ENCODE measurements at places on chromosomes 12 and 14. TPM values are rescaled to one million over a fixed set of nuclear protein-coding genes. Genes with fewer than 3 reads are reported as not detected.

DNA sequence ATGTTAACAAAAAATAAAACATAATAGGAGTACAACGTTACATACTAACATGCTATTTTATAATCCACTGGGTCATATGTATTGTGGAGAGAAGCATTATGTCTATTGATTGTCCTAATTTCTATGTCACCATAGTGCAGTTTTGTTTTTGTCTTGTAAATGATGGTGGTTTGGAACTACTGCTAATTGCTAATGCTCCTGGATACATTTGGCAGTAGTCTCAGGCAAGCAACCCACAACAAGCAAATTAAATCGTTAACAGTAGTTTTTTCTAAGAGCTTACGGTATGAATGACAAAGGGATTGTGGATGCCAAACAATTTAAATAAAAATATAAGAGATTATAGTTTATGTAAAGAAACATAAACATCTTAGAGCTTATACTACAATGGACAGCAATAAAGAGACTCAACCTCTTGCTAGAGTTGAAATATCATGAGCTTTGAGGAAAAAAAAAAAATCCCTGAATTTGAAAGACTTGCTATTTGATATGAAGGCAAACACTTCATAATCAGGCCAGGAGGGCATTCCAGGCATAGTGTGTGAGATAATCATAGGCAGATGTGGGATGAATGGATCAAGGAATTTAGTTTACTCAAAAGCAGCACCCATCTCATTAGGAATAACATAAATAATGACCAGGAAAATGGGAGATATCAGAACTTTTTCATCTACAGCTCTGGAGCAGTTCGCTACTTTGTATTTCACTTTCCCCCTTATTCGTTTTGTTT lies 181.3 kb downstream of the CCDC59 start:
- no peak for DNase-seq

GRCh38 chr14:99575043-99576023 lies 28.7 kb downstream of the CCDC85C start:
- DNase-seq: peak; percentile 92

GRCh38 chr14:63713764-63714163 lies 14.1 kb downstream of the SGPP1 start:
- DNase-seq: peak; percentile 76

GRCh38 chr14:100618763-100619320 lies 31.6 kb upstream of the BEGAIN start:
- DNase-seq: no peak

DNA sequence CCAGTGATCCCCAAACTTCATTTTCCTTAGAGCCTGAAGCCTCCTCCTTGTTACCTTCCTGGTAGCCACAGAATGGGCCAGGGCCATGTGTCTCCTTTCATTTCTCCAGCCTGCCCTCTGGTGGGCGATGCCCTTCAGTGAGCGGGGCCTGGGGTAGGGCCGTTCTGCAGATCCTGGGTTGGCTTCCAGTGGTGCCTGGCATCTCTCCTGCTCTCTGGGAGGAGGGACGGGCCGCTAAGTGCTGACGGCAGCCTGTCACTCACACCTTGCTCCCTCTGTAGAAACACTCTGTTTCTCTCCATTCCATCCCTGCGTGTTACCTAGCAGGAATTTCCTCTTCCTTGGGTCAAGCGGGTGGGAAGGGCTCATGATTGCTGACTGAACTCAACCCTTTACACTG lies 232.1 kb downstream of the CACNA1C start:
- peak; percentile 59 for DNase-seq

GRCh38 chr12:123591702-123592481 lies 7.5 kb downstream of the TMED2 start:
- no peak for DNase-seq

DNA sequence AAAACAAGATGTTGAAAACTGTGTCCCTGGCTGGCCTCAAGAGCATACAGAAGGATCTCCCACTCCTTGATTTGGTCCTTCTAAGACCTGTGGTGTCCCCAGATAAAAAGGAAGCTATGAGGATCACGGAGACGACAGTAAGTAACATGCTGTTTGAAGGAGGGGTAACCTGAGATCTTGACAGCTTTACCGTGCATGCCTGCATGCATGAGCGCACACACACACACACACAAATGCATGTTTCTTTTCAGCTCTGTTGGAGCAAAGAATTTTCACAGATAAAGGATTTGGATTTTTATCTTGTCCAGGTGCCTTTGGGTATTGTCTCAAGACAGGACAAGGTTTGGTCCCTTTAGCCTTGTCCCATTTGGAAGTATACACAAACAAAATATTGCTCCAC lies 411.6 kb upstream of the CCDC196 start:
- DNase-seq: no peak

DNA sequence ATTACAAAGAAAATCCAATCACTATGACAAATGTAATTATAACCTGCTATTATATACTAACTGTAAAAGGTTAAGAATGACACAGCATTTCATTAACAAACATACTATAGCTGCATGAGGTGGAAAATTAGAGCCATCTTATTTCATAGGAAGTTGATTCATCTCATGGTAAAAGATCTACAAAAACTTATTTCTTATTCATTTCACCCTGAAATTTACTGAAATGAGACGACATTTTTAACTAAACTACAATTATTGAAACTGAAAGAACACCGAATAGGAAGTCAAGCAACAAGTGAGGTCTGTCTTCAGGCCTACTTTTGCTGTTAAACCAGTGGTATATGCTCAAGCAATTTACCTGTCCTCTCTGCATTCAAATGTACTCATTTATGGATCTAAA lies 87.2 kb downstream of the CEP83 start:
- no peak for DNase-seq

GRCh38 chr12:990661-991349 lies at the start of gene ERC1:
TSS of gene ERC1 (plus strand) at chr12:991223. CDS start at chr12:1027904, 36,681 bp downstream.
- peak; percentile 73 for DNase-seq

Gene SYNDIG1L
- total RNA-seq: not detected

- DNase-seq: peak; percentile 22
Observed at GRCh38 chr14:63375769-63376168, 57.0 kb upstream of the GPHB5 start.

- DNase-seq: no peak
Observed at GRCh38 chr14:24437020-24437735, 5.4 kb downstream of the SDR39U1 start.

- DNase-seq: no peak
Observed at GRCh38 chr12:133236556-133236955, 879 bp upstream of the ANHX start.

DNA sequence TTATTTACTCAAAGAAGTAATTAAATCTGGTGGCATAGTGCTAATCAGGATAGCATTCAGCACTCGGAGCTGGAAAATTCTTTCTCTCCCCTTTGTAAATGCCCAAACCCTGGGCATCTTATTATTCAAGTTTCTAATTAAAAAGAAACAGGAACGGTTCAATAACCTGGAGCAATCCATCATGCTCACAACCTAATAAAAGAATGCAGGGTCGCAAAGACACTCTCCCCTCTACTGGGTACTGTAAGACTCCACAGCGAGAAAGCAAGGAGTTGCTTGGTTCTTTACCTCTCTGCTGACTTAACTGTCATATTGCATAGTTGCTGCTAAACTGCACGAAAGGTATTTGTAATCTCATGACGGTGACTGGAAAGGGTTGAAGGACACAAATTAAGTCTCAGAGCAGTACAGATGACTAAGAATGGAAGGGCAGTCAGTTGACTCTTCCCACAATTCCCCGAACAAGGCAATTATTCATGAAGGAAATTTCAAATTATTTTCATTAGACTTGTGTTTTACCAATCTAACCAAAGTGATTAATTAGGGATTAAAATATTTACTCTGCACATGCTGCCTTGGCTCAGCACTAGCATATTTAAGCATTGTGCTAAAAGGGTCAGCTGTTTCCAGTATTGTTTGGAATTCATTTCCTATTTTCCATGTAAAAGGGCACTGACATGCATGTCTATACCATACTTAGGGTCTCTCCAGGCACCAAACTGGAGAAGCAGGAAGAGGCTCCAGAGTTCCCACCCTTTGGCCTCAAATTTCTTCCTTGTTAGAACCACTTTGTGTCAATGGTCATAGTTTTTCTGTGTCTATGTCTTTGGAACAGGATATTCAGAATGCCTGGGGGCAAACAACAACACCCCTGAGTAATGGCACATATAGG lies 182.2 kb downstream of the EXOC5 start:
- no peak for DNase-seq

Gene CCDC177
- total RNA-seq: not detected

- DNase-seq: no peak
Observed at GRCh38 chr12:93191956-93192355, 185.8 kb upstream of the NUDT4 start.

DNA sequence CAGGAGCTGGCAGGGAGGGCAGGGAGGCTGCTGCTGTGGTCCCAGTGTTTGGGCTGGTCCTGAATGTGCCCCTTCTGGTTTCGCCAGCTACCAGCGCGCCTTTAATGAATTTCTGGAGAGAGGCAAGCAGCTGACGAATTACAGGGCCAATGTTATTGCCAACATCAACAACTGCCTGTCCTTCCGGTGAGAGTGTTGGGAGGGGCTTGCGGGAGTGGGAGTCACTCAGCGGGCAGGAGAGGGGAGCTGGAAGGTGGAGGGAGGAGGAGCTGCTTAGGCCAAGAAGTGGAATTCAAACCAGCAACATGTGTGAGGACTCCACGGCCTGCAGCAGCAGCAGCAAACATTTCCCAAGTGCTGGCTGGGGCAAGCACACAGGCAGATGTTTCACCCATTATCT lies 7.7 kb downstream of the TNFAIP2 start:
- DNase-seq: peak; percentile 65

GRCh38 chr12:80567401-80567800 lies 123.4 kb downstream of the PTPRQ start:
- DNase-seq: no peak

Gene CLEC4D
- not detected for total RNA-seq

Gene INTS13
- 61.8 TPM for total RNA-seq

- DNase-seq: no peak
Observed at GRCh38 chr12:12480074-12480473, 82.6 kb downstream of the DUSP16 start.

Gene CRIP2
- 109 TPM for total RNA-seq

GRCh38 chr14:73759183-73759713 lies 45.1 kb upstream of the PNMA1 start:
- DNase-seq: peak; percentile 56

Gene SPRING1
- 33.4 TPM for total RNA-seq

DNA sequence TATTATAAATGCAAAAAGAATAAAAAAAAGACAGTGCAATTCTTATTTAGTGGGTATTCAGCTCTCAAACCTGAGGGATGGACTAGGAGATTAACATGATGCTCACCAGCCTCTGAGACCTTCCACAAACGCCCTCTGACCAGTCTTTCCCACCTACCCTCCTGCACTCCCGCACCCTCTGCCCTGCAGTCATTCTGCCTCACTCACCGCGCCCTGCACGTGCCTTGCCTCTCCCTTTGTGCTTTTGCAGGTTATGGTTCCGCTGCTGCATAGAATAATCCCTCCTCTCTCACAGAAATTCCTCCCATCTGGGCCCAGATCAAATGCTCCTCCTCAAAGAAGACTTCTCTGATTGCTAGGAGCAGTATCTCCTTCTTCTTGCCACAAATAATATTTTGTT lies 28.5 kb upstream of the TMCC3 start:
- no peak for DNase-seq

GRCh38 chr12:104132351-104132956 lies 5.6 kb downstream of the NFYB start:
- no peak for DNase-seq

GRCh38 chr14:24277606-24278321 lies 6.4 kb upstream of the RABGGTA start:
- DNase-seq: no peak

Gene CAPZA3
- total RNA-seq: not detected

DNA sequence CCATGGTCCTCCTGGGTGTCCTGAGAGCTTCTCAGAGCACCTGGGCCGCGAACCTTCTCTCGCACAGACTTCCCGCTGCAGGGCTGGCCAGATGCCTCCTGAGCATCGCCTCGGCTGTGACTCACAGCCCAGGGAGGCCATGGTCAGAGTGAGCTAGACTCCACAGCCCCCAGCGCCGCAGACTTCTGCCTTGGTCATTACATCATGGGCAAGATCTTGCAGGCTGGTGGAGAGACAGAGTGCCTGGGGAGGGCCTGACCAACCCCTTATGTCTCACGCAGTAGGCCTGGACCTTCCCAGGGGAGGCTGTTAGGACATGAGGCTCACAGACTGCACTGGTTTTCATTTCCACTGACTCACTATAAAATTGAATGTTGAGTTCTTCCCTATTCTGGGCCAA lies 41.8 kb downstream of the SMOC1 start:
- no peak for DNase-seq

DNA sequence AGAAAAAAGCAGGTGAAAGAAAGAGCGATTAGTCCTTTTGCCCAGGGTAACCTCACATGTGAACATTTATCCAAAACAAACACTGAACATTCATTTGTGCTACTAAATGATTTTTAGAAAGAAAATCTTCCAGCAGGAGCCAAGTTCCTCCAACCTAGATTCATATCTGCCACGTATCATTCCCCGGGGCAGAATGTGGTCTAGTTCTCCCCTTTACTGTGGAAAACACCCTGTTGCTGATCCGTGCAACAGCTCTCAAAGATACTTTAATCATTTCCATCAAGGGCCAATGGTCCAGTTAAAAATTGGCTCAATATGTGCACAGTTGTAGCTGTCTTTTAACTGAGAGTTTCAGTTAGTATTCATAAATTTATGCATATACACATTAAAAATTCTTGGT lies 479.1 kb downstream of the ATP23 start:
- DNase-seq: peak; percentile 88

DNA sequence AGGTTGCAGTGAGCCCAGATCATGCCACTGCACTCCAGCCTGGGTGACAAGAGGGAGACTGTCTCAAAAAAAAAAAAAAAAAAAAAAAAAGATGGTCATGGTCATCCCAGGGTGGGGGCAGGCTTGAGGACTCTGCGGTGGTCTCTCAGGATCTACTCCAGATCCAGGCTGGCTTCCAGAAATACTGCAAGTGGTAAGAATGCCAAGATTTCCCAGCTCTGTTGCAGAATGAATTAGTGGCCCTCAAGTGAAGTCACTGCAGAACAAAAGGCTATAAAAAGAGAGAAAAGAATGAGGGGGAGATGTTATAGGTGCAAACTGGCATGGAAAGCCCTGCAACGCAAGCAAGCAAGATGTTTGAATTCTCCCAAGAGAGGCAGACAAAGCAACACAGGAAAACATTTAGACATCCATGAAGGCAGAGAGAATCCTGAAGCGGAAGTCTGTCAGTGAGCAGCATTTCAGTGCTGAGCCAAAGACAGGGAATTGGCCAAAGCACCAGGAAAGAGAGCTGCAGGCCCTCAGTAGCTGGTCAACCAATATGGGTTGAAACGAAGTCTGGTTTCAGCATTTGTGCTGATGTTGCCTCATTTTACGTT lies 31.9 kb upstream of the ETFBKMT start:
- DNase-seq: no peak

Gene YEATS4
- 41.3 TPM for total RNA-seq

- DNase-seq: no peak
Observed at GRCh38 chr12:111170543-111170942, 198.4 kb downstream of the PHETA1 start.

DNA sequence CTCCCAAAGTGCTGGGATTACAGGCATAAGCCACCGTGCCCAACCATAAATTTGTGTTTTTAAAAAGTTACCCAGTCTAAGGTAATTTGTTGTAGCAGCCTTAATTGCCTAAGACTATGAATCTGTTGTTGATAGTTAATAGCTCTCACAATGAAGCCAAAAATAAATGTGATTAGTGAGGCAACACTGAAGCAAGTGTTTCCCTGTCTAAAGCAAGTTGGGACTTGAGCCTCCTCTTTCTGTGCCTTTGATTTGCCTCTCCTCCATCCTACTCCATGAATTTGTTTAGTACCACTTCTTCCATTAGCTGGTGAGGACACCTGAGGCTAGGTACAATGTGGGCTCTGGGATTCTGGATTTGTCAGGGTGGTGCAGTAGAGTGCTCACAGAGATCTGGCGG lies 36.8 kb downstream of the DAAM1 start:
- DNase-seq: no peak

Data from PC-3 (cell line).